AML-193 (cell line): ENCODE measurements at places on chromosomes 2 and 18.
A peak's percentile ranks its signal among the peaks of the same experiment; 100 is the strongest.

DNA sequence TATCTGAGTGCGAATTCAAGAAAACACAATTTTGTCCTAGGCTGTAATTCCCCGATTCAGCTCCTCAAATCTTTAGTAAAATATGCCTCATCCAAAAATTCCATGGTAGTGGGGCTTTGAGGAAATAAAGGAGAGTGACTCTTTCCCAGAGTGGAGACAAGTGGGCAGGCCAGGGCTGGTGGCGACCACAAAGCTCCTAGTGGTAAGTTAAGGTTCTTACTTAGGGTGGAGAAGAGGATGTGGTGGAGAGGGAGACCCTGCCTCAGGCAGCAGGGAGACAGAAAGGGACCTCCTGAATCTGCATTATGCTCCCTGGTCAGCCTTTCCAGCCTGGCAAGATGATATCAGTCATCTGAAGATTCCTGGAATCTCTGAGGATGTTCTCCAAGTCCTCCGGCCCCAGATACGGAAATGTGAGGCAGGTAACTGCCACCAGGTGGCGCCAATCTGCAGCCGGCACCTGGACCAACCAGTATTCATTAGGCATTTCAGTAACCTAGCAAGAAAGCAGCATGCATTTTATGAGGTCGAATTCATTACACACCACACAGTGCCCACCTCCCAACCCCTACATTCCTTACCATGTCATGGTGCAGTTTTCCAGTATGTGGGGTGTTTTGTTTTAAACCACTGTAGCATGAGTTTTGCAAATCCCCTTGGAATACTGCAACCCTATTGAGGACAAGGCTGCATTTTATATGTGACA lies 106.4 kb downstream of the POLE4 start:
- DNase-seq: peak; percentile 29

DNA sequence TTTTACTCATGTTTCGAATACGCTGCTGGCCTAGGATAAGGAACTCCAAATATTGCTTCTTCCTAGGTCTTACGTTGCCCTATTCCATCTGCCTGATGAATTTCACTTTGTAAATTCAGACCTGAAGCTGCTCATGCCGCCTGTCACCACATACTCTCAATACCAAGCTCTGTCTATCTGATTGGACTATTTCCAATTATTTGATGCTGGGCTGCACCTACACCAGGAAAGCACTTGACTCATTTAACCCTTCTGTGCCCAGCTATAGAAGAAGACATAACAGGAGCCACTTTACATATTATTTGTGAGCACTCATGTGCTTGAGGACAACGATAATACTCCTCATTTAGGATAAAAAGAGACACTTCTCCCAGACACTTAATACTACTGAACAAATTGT lies 1293.9 kb upstream of the LRRTM1 start:
- DNase-seq: no peak

DNA sequence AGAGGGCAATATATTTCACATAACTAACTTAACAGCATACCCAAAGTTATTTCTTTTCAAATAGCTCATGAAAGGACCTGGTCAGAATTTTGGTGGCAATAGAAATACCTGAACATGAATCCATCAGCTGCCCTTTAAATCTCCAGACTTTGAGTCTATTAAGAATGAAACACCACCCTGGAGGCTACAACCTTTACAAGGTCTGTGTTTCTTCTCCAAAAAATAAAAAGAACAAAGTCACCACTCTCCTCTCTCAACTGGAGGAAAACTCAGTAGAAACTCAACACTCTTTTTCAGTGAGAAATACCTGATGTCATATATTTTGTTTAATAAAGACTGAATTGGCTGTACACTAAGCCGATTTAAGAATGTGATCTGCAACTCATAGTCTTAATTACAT lies 204.3 kb downstream of the AGPS start:
- DNase-seq: no peak

- DNase-seq: no peak
Observed at GRCh38 chr18:56907771-56908170, 239.1 kb upstream of the BOD1L2 start.

DNA sequence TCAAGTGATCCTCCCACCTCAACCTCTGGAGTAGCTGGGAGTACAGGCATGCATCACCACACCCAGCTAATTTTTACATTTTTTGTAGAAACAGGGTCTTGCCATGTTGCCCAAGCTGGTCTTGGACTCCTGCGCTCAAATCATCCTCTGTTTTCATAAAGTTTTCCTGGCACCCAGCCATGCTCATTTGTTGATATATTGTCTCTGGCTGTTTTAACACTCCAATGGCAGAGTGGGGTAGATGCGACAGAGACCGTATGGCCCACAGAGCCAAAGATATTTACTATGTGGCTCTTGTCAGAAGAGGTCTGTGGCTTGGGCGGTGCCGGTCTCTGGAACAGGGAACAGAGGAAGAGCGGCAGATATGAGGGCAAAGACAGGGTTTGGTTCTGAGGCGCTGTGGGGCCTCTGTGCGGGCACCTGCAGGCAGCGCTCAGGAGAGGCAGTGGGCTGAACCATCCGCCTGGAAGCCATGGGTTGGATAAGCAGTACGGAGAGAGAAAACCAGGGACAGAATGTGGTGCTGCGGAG lies 50.2 kb downstream of the CENPO start:
- no peak for DNase-seq

- no peak for DNase-seq
Observed at GRCh38 chr2:11752906-11753305, 6.5 kb downstream of the LPIN1 start.

DNA sequence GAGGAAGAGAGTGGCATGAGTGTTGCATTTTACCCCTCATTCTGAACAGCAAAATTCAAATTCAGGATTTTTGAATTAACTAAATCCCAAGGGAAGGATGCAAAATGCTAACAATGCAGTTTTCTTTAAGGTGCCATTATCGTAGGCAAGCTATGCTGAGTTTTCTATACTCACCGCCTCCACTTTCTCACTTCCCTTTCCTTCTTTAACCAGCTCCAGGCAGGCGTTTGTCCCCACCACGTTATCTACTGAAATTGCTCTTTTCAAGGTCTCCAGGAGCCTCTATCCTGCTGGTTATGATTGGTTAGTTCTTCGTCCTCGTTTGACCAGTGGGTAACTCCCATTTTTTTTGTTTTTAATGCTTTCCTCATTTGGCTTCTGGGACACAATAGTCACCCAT lies 1.8 kb upstream of the CPO start:
- no peak for DNase-seq

DNA sequence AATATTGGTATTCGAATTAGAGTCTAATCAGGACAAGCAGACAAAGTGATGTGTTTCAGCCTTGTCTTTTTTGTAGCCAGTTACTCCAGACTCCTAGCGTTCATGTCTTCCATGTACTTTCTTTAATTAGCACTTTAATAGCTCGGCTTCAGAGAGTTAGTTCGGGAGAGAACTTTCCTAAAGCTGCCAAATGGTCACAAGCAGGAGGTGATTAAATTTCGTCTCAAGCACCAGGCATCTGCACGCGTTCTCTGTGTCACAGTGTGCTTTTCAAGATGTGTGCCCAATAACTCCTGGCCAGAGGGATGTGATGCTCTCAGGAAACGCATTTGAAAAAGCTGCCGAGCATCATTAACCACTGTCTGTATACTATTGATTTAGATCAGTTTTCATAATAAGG lies 790.8 kb downstream of the SOCS6 start:
- no peak for DNase-seq

GRCh38 chr18:580154-580553 lies at the start of gene CETN1:
TSS of gene CETN1 (plus strand) at chr18:580380. CDS start at chr18:580409, 29 bp downstream.
- no peak for DNase-seq

GRCh38 chr2:7795778-7796563 lies 878.8 kb downstream of the RNF144A start:
- DNase-seq: peak; percentile 78

- DNase-seq: no peak
Observed at GRCh38 chr18:27606741-27607140, 421.6 kb upstream of the CHST9 start.

DNA sequence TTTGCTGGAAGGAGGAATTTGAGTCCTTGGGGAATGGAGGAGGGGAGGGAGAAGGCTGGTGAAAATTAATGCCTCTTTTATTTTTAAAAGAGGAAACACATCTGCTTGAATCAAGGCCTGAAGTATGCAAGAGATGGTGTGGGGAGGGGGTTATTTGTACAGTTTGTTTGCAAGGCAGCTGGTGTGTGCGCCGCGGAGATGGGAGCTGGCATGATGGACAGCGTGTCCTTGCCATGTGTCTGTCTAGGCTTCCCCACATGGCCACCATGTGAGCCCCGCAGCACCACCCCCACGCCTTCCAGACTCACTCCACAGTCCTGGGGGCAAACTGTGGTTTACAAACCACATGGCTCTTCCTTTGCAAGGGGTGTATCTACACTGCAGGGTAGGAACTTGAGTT lies 154.8 kb upstream of the APCDD1 start:
- DNase-seq: no peak

DNA sequence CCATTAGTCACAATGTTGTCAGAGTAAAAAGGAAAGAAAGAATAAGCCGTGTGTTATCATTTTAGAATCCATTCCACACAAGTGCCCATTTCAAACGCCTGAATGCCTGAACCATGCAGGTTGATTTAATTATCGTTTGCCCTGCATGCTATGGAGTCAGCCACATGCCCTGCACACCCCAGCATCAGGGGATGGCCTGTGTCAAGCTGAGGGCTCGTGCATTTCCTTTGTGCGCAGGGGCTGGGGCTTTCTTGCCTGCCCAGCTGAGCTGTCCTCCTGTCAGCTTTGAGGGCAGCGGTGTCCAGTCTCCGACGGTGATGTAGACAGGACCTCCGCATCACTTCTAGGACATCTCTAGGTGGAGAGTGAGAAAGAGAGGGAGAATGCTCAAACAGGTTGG lies 200.4 kb downstream of the TSN start:
- no peak for DNase-seq

- DNase-seq: no peak
Observed at GRCh38 chr18:46575851-46576250, 81.2 kb downstream of the LOXHD1 start.

DNA sequence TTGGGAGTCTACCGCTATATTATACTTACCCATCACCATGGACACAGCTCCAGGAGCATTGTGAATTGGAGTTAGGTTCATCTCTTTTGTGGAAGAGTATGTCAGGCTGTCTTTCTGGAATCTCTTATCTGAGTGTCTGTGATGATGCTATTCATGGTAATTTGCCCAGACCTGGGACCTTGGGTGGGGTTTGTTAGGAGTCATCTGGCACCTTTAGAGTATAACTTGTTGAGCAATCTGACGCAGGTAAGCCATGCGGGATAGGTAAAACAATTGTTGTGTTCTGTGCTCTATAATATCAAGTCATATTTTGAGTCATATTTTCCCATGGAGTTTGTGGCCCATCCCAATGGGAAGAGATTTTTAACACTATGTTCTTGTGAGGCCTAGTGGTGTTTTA lies 49.7 kb upstream of the MAPRE2 start:
- DNase-seq: no peak

- DNase-seq: no peak
Observed at GRCh38 chr2:105443617-105444598, 45.1 kb upstream of the FHL2 start.

DNA sequence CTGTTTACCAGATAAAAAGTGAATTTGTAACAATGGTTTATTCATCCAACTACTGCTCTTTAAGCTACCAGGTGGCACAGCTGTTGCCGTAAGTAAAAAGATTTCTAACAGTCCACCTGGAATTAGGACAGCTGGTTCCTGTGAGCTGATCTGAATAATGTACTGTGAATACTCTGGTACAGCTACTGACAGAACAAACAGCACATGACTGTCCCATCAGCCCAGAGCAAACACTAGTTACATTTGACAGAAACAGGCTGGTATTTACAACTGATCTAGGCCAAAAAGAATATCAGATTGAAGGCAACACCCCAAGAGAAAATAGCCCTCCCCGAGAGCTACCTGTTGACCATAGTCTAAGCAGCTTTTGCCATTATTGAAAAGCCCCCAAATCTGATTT lies 840.4 kb downstream of the CPS1 start:
- DNase-seq: no peak

DNA sequence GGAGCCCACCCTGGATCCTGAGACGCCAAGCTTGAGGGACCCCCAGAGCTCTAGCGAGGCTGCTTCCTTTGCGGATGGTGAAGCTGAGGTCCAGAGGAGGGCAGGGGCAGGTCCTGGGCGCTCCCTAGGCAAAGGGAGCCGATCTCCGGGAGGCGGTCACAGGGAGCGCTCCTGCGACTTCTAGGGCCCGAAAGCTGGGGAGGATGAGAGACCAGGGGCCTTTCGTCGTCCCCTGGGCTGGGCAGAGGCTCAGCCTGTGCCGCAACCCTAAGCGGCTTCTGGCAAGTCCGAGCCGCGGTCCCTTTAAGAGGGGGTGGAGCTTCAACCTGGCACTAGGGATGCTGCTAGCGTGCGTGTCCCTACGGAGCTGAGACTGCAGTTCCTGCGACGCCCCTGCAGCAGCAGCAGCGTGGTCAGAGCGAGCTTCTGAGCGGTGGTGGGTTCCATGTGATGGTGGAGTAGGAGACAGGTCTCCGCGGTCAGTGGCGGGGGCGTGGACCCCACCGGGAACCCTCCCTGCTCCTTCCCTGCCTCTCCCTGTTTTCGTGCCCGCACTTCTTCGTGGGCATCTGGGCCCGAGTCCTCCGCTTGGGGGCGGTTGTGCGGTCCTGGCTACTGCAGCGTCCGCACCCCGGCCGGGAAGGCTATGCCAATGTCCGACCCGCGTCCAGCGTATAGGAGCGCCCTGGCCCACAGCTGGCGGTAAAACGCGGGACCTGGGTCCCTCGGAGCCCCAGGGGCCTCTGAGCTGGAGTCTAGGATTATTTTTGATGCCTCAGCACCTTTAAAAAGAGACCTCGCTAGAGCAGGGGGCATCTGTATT lies 154.6 kb downstream of the CCDC74A start:
- DNase-seq: peak; percentile 45

DNA sequence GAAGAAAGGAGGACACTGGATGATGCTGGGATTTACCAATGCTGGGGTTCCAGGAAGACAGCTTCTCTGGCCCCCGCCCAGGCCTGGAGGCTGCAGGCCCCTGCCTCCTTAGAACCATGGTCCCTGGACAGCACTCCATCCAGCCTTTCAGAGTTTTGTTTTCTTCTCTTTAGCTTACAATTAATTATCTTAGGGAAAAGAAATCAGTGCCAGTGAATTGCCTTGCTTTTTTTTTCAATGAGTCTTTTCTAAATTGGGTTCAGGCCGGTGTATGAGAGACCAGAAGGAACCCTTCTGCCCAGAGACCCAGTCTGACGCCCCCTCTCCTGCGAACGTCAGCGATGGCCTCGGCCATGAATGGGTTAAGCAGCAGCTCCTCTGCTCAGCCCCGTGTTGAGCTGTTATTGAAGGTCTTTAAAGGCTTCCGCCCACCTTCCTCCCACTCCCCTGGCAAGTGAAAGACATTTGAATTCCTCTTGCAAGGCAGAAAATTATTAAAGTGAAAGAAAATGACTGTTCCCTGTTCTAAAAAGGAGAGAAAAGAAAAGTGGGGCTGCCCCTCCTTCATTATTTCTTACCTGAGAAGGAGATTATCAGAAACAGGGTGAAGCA lies 65.7 kb upstream of the CHMP1B start:
- no peak for DNase-seq

DNA sequence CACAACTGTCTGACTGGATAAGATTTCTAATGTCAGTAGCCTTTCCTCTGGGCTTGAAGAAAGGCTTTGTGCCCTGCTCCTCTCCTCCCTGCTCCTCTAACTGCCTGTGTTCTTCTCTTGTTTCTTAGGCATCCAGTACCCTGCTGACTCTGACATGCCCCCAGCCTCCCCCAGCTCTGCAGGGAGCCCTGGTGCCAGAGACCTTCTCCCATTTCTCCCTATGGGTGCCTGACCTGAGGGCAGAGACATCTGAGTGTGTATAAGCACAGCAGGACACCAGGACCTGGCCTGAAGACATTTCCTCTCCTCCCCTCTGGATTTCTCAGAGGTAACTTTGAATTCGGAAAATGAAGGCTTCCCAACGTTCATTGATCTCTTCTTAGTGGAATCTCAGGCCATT lies 23.6 kb downstream of the RNF144A start:
- DNase-seq: no peak
